ENCODE measurements at places on chromosomes 1 and 21. TPM values are rescaled to one million over a fixed set of nuclear protein-coding genes. Genes with fewer than 3 reads are reported as not detected.

DNA sequence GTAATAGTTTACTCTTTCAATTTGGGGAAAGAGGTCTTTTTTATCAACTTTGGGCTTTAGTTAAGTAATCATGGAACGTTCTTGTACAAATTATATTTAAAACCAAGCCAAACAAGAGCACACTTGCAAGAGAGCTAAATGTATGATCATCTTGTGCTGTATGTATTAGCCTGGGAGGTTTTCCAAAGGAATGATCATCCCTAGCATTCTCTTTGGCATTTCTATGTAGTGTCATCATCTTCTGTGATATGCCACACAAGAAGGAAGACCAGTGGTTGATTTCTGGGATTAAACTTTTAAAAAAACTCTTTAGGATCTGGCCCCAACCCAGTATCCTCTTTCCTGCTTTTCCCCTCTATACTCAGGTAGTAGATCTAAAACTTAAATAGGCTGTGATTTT is 38.4 kb upstream of the KCNQ4 start:
- DNase-seq: no peak

DNA sequence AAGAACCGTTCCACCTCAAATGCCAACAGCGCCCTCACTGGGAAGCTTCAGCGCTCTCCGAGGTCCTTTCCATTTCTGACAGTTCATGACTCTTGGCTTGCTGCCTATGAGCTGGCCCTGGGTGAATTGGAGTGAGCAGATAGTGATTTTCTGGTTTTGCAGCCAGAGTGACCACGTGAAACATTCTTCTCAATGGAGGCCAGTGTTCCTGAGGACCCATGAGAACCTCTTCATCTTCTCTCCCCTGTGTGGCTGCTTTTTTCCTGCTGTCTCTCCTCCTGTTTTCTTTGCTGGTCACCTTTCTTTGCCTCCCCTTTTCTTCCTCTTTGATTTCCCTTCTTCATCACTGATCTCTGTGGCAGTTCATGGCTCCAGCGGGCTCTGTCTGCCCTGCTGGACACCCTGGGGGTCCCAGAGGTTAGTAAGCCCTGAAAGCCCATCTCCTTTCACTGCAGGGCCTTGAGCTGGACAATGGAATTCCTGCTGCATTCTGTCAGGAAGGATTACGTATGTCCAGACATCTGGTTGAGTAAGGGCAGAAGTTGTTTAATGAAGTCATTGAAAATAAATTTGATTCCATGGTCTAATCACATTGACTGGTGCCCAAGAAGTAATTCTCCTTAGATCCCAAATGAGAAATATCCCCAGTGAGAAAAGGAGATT is 29.9 kb downstream of the VASH2 start:
- DNase-seq: no peak

GRCh38 chr1:19112891-19113696 is 97.0 kb downstream of the UBR4 start:
- DNase-seq: no peak

DNA sequence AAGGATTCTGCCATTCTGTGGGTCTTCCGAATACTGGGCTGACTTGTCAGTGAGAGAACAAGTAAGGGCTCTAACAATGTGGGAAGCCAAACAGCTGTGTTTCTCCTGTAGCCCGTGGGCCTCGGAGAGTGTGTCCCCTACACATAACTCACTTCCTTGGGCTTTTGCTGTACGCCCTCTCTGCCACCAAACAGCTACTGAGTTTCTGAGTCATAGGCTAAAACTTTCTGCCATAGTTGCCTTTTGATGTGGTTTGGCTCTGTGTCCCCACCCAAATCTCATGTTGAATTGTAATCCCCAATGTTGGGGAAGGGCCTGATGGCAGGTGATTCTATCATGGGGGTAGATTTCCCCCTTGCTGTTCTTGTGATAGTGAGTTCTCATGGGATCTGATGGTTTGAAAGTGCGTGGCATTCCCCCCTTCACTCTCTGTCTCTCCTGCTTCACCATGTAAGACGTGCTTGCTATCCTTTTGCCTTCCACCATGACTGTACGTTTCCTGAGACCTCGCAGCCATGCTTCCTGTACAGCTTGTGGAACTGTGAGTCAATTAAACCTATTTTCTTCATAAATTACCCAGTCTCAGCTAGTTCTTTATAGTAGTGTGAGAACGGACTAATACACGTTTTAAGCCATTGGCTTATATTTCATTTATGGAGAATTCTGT is 194.8 kb upstream of the HMCN1 start:
- DNase-seq: no peak

Gene TSSK3
- total RNA-seq: 1.2 TPM

- DNase-seq: no peak
These were observed 23.3 kb downstream of the ZBTB17 start for GRCh38 chr1:15952317-15953258.

GRCh38 chr1:180544050-180544449 is 14.7 kb upstream of the OVAAL start:
- DNase-seq: no peak

GRCh38 chr1:186888367-186888766 is 59.6 kb downstream of the PLA2G4A start:
- DNase-seq: no peak

Gene NFIA
- total RNA-seq: 97.6 TPM

- DNase-seq: no peak
These were observed 2.7 kb upstream of the SSX2IP start for GRCh38 chr1:84693005-84693404.

GRCh38 chr1:83555871-83556270 is 443.1 kb downstream of the TTLL7 start:
- DNase-seq: no peak

GRCh38 chr1:53495633-53496345 is 36.6 kb downstream of the DMRTB1 start:
- no peak for DNase-seq

Gene PTPN7
- total RNA-seq: 0.51 TPM

GRCh38 chr1:51661081-51661518 is 44.2 kb downstream of the OSBPL9 start:
- DNase-seq: no peak

Gene C1orf87
- total RNA-seq: not detected

DNA sequence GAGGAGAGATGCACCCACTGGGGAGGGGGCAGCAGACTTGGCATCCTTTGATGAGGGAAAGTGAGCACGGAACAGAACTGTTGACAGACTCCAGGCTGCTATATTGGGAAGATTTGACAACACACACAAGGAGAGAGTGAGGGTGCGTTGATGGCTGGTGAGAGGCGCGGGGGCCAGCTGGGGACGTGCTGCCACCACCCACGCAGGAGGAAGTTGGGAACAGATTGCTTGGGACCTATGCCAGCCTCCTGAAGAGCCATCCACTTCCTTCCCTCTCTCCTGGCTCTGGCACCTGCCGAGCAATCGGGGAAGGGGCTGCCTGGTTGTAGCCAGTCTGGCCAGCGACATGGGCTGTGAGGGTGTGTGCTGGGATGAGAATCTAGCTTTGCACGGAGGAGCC is 223.7 kb upstream of the CSF3R start:
- DNase-seq: no peak

GRCh38 chr21:39633770-39634181 is 21.0 kb downstream of the B3GALT5 start:
- no peak for DNase-seq

DNA sequence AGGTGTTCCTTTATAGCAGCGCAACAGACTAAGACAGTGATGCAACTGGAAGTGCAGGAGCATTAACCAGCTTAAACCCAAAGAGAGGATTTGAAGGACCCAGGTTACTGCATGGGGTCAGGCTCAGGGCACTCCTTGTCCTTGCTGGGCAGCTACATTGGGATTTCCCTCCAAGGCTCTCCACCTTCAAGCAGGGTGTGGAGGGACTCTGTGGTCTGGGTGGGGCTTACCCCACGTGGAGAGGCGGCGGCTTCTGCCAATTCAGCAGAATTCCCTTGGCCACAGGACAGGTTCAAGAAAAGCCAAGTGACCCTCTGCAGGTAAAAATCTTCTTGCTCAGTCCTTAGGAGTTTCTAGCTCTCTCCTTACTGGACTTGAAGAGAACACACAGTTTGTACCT is 6.5 kb downstream of the RRP1B start:
- DNase-seq: no peak

Gene LCE2C
- not detected for total RNA-seq

DNA sequence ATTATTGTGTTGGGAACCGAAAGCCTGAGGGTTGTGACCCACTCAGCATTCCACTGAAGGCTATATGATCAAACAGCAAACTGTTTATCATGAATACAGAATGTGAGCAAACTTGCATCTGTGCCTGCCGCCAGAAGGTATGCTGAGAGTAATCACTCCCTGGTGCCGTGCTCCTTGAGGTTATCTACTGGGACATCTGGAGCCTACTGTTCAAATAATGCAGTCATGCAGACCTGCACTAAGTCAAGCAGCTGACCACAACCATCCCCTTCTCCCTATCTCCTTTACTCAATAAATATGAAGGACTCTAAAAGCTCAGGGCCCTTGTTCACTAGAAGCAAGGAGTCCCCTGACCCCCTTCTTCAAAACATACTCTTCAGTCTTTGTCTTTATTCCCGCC is 13.5 kb downstream of the GSTM5 start:
- DNase-seq: no peak

Gene ADCY10
- not detected for total RNA-seq

- no peak for DNase-seq
These were observed 229.9 kb downstream of the AKT3 start for GRCh38 chr1:243620096-243620495.

DNA sequence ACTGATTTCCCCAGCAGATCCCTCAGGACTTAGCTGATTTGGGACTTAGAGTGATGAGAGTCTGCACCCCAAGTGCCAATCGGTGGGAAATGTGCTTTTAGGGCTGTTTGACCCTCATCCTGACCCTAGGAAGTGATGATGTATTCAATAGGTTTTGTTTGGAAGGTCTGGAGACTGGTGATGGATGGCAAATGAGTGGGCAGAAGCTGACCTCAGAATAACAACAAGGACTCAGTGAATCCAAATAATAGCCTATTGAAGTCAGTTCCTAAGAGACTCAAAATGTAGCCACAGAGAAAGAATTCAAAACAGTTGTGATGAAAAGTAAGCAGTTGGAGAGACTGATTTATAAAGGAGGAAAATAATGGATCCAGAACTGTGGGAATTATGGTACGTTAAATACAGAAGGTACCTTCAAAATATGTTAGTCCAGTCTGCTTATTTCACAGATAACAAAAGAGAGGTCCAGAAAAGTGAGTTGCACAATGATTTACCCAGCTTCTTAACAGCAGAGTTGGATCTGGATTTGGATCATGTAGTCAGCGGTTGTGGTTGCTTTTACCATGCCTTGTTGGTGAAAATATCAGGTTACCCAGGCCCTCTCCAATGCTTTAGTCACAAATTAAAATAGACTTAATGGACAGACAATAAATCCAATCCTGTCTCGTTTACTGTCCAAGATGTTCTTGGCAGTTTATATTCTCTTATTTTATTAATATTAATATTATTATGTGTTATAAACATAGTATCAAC is 123.0 kb upstream of the PTBP2 start:
- DNase-seq: no peak

Gene TCHHL1
- not detected for total RNA-seq

DNA sequence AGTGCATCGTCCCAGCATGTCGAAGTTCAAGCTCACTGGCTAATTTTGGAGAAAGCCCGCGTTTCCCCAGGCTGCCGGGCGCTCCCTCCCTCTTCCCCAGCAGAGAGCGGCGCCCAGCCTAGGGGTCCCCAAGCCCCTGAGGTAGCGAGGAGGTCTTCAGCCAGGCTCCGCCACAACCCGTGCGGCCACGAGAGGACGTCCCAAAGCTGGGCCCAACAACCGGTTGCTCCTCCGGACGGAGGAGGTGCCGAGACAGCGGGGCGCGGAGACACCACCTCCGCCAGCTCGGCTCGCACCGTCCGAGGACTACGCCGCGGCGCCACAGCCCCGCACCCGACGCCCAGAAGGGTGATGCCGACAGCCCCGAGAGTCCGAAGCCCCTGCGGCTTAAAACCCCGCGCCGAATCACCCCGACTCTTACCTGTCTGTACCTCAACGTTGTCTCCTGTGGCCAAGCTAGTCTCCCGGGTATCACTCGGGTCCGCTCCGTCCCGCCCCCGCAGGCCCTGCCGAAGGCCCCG is at the start of gene DENND2C:
TSS of gene DENND2C (minus strand) at position 488 of the 521 bp plus-strand sequence. CDS start 44,065 bp downstream, outside the sequence.
- no peak for DNase-seq

Gene SPRR2A
- total RNA-seq: not detected

Data from Right ventricle myocardium inferior (tissue), 1 donor.